NCI-H2171 treated with DMSO at 0.1 percent for 48 hours (cell line): ENCODE measurements at places on chromosomes 13 and 19.

- no peak for DNase-seq
Observed at GRCh38 chr19:44748426-44749254, at the start of gene BCL3. TSS of gene BCL3 (plus strand) at chr19:44748708. CDS start at chr19:44748791, 83 bp downstream.

DNA sequence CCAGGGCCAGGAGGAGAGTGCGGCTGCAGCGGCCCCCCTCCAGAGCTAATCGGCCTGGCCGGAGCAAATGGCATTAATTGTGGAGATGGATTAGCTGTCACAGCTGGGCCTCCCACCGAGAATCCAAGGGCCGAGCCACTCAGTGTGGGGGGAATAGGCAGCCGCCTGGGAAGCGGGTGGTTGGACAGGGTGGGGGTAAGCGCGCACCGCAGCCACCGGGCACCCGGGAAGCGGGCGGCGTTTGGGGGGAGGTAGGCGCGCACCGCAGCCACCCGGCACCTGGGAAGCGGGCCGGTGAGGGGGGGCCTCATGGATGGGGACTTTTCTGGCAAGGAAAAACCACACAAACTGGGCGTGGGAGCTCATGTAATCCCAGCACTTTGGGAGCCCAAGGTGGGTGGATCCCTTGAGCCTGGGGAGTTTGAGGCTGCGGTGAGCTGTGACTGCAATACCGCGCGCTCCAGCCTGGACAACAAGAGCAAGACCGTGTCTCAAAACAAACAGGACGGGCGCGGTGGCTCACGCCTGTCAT, 9.7 kb downstream of the R3HDM4 start:
- peak; percentile 31 for DNase-seq

GRCh38 chr13:51269039-51269438, 46.8 kb downstream of the FAM124A start:
- no peak for DNase-seq

GRCh38 chr13:95146486-95146885, 154.8 kb downstream of the ABCC4 start:
- no peak for DNase-seq

DNA sequence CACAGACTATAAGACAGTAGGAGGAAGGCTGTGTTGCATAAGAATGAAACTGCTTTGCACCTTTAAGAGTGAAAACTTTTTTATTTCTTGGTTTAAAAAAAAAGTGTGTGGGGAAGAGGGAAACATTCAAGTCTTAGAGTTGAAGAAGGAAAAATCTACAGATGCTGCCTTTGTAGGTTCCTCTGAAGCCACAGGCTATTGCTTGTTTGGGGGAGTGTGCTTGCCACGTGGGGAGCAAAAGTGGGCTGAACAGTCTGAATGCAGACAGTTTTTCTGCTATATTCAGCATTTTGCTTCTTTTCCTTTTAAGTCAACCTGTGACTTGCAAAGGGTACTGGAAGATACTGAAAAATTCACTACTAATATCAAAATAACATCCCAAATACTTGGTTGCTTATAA, 36.9 kb downstream of the EFNB2 start:
- DNase-seq, result no peak

GRCh38 chr13:41015920-41016319, 3.2 kb downstream of the ELF1 start:
- no peak for DNase-seq

GRCh38 chr19:52648336-52649016, 10.3 kb upstream of the ZNF83 start:
- DNase-seq, result no peak
